Stimulated activated CD4-positive, alpha-beta T cell treated with anti-CD3 and anti-CD28 coated beads, Interleukin-12 subunit alpha, Interleukin-12 subunit beta, amount 100 ng/mL, for 48 hours (primary cell): ENCODE measurements at places on chromosomes 3 and 15.

- no peak for DNase-seq
Measured at GRCh38 chr3:173275740-173276139, 121.8 kb upstream of the NLGN1 start.

GRCh38 chr3:105877336-105877910 lies 8.6 kb upstream of the CBLB start:
- DNase-seq, result no peak

DNA sequence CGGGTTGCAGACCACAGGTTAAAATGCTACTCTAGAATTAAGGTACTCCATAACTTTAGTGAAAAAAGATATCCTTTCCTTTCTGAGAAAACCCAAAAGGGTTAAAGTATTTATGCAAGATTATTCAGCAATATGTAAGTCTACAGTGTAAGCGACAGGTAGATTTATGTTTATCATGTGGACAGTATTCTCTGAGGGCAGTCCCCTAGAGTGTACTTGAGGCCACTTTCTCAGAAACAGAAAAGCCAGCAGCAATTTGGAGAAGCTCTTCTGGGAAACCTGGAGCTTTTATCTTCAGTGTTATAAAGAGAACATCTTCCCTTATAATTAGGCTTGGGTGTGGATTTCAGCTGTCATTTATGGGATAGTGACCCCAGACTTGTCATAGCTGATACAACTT lies 8.9 kb downstream of the ST3GAL6 start:
- DNase-seq, result no peak

- DNase-seq, result no peak
Measured at GRCh38 chr15:43251871-43252250, 14.9 kb downstream of the TGM5 start.

DNA sequence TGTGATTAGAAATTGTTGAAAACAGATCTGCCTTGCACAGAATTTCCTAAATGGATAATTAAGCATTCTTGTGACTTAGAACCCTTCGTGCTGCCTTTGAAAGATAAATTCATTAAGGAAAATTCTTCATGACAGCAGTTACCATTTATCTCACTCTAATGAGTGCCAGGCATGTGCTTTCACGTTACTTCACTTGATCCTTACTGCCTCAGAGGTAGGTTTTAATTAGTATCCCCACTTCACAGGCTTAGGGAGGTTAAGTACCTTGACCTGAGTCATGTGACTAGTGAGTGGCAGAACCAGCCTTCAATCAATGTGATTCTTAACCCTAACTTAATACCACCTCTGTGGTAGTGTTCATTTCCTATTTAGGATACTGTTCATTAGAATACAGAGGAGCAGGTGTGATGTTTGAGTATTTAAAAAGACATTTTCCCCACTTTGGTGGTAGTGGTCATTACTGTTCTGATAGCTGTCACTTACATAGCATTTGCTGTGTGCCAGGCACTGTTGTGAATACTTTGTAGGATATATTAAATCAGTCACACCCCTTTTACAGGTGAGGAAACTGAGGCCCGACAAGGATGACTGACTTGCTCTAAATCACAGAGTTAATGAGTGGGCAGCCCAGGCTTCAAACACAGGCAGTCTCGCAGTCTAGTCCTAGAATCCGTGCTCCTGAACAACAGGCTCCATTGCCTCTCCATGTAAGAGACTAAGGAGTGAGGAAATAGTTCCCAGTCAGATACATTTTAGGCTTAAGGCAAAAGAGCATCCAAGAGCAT lies 57.9 kb downstream of the RLBP1 start:
- DNase-seq, result no peak

- no peak for DNase-seq
Measured at GRCh38 chr3:146280864-146281263, 30.0 kb upstream of the PLSCR4 start.

DNA sequence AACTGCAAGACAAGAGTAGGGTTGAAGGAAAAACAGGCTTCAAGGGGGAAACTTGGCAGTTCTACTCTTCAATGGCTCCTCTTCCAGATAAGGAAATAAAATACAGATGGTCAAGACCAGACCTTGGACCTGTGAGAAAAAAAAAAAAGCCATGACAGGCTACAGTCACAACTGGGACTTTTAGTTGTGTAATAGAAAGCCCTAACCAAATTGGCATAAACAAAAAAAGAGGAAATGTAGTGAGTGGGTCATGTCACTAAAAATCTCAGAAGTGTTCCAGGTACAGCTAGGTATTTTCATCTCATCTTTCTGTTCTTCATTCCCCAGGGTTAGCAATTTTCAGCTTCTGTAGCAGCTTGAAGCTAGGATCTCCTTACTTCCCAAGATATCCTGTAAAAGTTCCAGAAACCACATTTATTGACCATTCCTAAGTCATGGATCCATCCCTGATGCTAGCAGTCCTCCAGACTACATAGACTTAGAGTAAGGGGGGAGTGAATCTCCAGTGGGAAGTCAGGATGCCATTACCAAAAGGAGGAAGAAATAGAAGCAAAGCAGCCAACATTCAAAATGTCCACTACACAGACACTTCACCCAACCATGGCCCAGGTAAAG lies 61.0 kb upstream of the CSTA start:
- DNase-seq, result no peak

- no peak for DNase-seq
Measured at GRCh38 chr3:161914703-161915417, 418.3 kb downstream of the OTOL1 start.

- DNase-seq, result no peak
Measured at GRCh38 chr3:83438188-83438587, 1520.6 kb upstream of the CADM2 start.

- no peak for DNase-seq
Measured at GRCh38 chr3:179179979-179180759, 32.0 kb downstream of the PIK3CA start.
